ENCODE measurements at places on chromosomes 13 and 19. TPM values are rescaled to one million over a fixed set of nuclear protein-coding genes. Genes with fewer than 3 reads are reported as not detected.

ZNF431 gene
- 16.4 TPM for total RNA-seq

SIGLEC14 gene
- total RNA-seq: 1.2 TPM

CRX gene
- total RNA-seq: not detected

HIF3A gene
- 8.8 TPM for total RNA-seq

WDR62 gene
- 2.3 TPM for total RNA-seq

RASIP1 gene
- 4.8 TPM for total RNA-seq

SHISA7 gene
- 4.6 TPM for total RNA-seq
